Left ventricle myocardium superior (tissue), 1 donor: ENCODE measurements at places on chromosomes 11 and 22.

GRCh38 chr11:12269104-12269441 is 108.3 kb upstream of the PARVA start:
- DNase-seq, result no peak

GRCh38 chr11:127191689-127192088 is 191.1 kb upstream of the KIRREL3 start:
- DNase-seq, result no peak

GRCh38 chr22:36729321-36729720 is 25.8 kb upstream of the CACNG2 start:
- no peak for DNase-seq

GRCh38 chr11:47247502-47247901 is 1.1 kb downstream of the ACP2 start:
- no peak for DNase-seq

DNA sequence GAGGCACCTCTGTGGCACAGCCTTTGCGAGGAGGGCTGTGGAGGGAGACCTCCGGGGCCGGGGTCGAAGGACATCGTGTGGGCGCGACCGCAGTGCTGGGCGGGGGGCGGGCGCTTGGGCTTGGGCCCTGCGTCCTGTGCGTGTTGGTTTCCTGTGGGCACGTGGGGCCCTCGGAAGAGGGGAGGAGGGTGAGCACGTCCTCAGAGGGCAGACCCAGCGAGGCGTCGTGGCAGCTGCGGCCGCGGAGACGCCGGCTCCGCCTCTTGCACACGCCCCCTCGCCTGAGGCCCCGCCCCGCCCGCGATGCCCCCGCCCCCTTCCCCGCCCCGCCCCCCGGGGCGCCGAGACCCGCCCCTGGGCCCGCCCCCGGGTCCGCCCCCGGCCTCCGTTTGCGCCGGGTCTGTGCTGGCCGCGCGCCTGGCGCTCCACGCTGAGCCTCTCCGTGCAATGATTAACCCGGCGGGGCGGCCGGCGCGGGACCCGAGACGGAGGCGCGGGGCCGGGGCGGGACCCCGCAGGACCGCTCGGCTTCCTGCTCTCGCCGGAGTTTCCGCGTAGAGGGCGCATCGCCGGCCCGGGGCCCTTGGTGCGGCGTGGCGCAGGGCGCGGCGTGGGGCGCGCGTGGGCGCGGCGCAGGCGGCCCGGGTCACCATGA is at the start of gene PRR5:
Gene PRR5, plus strand, starts transcription at position 381 of the 655 bp plus-strand sequence. Its CDS starts 271 bp downstream, at position 652.
- peak; percentile 85 for DNase-seq
